ENCODE measurements at places on chromosomes 3 and 15.

DNA sequence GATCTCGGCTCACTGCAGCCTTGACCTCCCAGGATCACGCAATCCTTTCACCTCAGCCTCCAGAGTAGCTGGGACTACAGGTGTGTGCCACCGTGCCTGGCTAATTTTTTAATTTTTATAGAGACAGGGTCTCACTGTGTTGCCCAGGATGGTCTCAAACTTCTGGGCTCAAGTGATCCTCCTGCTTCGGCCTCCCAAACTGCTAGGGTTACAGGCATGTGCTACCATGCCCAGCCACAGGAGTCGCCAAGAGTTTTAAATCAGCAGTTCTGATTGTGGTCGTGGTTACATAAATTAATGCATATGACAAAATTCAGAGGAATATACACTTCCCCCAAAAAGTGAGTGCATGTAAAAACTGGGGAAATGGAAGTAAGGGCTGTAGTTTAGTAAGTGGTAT lies 32.9 kb downstream of the MEGF11 start:
- no peak for DNase-seq

GRCh38 chr3:114308830-114309229 lies 15.0 kb downstream of the TIGIT start:
- DNase-seq: no peak

GRCh38 chr3:182305881-182306665 lies 487.2 kb upstream of the ATP11B start:
- DNase-seq: no peak

DNA sequence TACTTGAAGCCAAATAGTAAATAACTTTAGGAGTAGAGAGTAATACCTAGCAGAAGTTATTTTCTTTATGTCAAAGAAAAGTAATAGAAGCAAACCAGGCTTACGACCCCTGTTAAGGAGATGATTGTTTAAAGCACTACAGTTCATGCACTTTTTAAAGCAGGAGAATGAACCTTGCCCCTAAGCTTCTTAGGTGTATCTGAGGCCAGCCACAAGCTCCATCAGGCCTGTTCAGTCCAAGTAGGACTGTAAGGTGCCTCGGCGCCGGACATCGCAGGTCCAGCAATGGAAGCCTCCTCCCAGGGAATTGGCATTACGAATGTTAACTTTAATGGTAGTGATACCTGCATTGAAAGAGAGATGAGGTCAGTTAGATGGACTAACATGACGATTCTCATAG lies 16.5 kb downstream of the GATM start:
- DNase-seq: no peak

Measured in LoVo (cell line).